HS-27A (cell line): ENCODE measurements at places on chromosomes 2 and 18.

GRCh38 chr2:201969938-201970785 is 63.5 kb upstream of the FZD7 start:
- DNase-seq: no peak

DNA sequence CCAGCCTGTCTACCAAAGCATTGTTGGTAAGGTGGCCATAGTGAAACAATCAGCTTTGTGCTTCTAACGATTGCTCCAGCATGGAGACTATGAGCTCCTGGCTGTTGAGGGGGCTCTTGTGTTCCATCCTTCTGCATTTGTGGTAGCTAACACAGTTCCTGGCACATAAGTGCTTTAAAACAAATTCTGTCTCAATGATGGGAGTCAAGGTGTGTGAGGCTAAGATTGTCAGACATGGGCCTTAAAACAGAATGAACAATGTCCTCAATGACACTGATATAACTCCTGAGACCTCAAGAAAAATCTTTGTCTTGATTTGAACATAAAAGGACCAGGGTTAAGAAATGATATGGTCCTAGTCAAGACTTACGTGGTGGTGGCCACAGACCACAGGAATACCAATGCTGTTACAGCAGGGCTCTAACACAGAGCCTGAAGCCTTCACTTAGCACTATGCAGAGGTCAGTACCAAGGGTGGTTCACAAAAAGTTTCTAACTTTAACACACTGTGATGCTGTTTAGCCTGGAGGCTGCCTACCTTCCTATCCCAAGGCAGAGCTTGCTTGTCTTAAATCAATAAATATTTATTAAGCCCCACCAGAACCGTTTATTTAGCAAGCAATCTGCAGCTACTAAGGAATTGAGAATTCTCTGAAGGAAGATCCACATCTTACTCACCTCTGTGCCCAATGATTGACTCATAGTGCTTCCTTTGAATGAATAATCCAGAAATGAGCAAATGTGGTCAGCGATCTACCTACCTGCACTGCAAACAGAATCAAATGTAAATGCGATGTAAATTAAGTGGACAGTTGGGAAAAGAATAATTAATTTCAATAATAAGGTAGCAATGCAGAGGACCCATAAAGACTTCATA is 35.1 kb downstream of the EVA1A start:
- no peak for DNase-seq

DNA sequence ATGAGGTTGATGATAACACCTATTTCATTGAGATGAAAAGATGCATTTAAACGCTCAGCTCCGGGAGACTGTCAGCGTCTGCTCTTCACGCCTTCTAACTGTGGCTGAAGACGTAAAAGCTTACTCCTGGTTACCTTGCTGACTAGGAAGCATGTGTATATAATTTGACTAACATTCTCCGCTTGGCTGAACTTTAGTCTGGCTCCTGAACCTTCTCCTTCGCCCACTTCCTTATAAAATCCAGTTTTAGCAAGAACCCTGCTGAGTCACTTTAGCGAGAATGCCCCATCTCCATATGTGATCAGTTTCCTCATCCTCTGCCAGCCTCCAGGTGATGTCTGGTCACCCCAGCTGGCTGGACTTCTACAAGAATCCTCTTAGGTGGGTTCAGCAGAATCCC is 12.7 kb upstream of the CREG2 start:
- DNase-seq: no peak

DNA sequence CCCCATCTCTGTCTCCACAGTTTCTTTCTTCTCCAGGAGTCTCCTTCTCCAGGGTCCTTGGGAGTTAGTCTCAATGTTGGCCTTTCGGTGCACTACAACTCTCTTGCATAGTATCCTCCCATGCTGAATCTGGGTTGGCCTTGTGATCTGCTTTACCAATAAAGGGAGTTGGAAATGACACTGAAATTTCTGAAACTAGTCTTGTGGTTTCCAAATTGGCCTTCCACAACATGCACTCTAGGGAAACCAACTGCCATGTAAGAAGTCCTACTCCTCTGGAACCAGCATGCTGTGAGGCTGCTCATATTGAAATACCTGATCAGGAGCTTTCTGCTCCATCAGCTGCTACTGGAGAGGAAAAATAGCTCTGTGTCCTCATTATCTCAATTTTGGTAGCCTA is 9.9 kb upstream of the ABHD3 start:
- no peak for DNase-seq

DNA sequence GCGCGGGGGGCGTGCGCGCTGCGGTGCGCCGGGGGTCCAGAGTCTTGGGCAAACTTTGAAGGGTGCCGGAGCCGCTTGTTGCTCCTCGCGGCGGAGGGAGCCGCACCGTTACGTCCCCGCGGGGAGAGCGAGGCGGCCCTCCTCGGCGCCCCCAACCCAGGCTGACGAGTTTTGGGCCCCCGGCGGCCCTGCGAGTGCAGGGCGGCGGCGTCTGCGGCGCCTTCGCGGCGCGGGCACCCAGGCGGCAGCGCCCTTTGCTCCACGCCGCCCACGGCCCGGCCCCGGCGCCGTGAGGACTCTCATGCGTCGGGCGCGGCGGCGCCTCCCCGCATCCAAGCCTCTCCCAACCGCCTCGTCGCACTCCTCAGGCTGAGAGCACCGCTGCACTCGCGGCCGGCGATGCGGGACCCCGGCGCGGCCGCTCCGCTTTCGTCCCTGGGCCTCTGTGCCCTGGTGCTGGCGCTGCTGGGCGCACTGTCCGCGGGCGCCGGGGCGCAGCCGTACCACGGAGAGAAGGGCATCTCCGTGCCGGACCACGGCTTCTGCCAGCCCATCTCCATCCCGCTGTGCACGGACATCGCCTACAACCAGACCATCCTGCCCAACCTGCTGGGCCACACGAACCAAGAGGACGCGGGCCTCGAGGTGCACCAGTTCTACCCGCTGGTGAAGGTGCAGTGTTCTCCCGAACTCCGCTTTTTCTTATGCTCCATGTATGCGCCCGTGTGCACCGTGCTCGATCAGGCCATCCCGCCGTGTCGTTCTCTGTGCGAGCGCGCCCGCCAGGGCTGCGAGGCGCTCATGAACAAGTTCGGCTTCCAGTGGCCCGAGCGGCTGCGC is 814 bp downstream of the FZD7 start:
- DNase-seq: no peak

DNA sequence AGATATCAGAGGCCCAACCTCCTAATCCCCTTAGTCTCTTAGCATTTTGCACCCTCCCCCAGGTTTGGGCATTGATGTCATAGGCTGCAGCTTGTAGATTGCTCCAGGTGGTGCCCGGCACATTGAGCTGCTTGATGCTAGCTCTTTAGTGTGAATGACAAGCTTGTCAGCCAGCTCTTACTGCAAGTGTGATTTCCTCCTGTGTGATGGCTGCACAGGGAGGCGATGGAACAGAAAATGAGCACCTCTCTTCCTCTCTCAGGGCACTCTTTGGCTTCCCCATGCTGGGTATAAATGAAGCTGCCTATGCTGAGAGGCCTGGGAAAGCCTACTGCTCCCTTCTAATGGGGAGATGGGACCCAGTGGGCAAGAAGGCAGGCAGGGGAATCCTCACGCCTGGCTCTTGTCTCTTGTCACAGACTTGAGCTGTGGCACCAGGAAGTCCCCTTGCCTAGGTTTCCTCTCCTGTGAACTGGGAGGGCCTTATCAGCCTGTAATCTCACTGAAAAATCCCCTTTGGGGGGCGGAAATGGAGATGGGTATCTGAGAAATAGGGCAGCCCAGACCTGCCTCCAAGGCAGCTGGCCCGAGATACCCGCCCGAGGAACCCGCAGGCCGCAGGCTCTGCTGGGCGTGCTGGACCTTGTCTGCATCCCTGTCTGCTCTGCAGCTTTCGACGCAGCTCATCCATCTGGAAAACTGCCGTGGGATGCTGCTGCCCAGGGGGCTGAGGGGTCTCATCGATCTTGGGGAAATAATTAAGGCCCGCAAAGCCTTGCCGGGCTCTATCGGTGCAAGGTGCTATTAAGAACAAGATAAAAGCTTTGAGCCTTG is 163.5 kb upstream of the CXCR4 start:
- no peak for DNase-seq

- no peak for DNase-seq
These were observed 27.6 kb downstream of the ST3GAL5 start for GRCh38 chr2:85861180-85861579.

GRCh38 chr2:128362889-128363228 is 44.2 kb upstream of the HS6ST1 start:
- peak; percentile 99 for DNase-seq

- no peak for DNase-seq
These were observed 458.5 kb upstream of the ACVR2A start for GRCh38 chr2:147386284-147386683.

- DNase-seq: no peak
These were observed 132.6 kb downstream of the MAP2 start for GRCh38 chr2:209556354-209556961.

DNA sequence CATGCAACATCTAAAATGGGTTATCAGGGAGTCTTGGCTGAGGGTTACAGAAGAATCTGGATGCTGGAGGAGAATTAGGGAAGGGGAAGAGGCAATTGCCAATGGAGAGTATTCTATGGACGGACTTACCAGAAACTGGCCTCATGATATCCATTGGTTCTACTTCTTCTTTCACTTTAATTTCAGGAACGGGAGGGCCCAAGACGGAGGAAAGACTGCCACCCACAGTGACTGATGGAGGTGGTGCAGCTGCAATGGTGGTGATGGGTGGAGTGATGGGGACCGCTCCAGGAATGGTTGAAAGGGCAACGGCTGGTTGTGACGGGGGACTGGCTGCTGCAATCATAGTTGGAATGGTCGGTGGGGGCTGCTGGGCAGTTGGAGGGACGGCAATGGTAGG is 69.1 kb upstream of the AMMECR1L start:
- DNase-seq: no peak

GRCh38 chr2:62586981-62587380 is 81.0 kb upstream of the TMEM17 start:
- no peak for DNase-seq

- no peak for DNase-seq
These were observed 149.0 kb downstream of the LNPK start for GRCh38 chr2:175852879-175853615.

DNA sequence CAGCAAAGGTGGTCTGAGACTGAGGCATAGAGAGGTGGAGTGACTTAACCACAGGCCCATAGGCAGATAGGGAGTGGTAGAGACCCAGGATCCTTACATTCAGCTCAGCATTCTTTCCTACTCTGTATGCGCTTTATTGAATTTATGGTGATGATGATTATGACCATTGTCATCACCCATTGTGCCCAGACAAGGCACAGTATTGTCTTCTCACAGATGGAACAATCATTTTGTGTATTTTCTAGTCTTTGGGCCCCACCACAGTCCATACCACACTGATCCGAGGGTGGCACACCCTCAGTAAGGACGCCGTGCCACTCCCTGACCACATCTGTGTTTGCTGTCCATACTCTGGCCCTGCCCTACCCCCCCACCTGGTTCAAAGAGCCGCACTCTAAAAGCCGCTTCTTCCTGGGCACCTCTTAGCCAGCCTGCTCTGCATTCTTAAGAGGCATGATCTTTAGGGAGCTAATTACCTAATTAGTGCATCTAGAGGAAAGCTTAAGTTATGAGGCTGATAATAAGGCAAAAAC is 179.6 kb upstream of the SMAD2 start:
- no peak for DNase-seq
